Calu3 (cell line): ENCODE measurements at places on chromosomes 2 and 18.
A peak's percentile ranks its signal among the peaks of the same experiment; 100 is the strongest.

GRCh38 chr2:218710687-218711549 lies at the start of gene TTLL4:
TTLL4 (plus strand) TSS chr2:218710835; CDS start chr2:218737677, 26,842 bp downstream.
- peak; percentile 98 for DNase-seq

GRCh38 chr18:36871801-36872200 lies 42.9 kb downstream of the KIAA1328 start:
- DNase-seq: no peak

GRCh38 chr2:203993560-203993959 lies 57.0 kb downstream of the ICOS start:
- no peak for DNase-seq

GRCh38 chr2:12597610-12598009 lies 119.1 kb upstream of the TRIB2 start:
- DNase-seq: no peak

- no peak for DNase-seq
Observed at GRCh38 chr2:150625303-150625702, 137.8 kb upstream of the RND3 start.

DNA sequence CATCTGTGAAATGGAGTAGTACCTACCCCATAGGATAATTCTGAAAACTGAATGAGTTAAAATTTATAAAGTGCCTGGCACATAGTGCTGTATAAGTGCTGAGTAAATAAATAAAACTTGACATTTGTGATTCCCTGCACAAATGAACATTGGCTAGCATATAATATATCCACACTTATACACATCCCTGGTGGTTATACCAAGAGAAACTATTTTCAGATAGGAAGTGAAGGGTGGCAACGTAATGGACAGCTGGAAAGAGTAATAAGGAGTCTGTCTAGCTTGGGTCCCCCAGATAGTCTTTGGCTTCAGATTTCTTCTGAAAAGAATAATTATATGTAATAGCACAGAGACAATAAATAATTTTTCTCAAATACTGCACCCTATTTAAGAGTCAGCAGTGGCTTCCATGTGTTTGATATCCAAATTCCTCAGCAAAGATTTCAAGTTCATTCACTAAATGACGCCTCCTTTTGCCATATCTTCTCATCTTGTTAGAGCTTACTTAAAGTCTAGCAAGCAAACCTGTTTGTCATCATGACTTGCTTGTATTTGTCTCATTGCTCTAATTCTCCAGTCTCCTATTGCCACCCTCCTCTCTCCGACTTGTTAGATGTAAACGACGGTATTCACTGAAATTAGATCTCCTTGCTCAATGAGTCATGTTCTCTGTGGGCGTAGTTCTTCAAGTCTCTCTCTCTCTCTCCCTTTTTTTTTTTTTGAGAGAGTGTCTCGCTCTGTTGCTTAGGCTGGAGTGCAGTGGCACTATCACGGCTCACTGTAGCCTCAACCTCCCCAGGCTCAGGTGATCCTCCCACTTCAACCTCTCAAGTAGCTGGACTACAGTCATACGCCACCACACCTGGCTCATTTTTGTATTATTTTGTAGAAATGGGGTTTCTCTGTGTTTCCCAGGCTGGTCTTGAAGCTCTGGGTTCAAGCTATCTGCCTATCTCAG lies 8.7 kb upstream of the ADGRF3 start:
- DNase-seq: peak; percentile 44

GRCh38 chr2:197784956-197785941 lies at the start of gene BOLL:
BOLL (minus strand) TSS chr2:197785319; CDS start chr2:197781850, 3,469 bp downstream.
- DNase-seq: no peak

GRCh38 chr2:152613235-152613634 lies 104.0 kb downstream of the PRPF40A start:
- no peak for DNase-seq

DNA sequence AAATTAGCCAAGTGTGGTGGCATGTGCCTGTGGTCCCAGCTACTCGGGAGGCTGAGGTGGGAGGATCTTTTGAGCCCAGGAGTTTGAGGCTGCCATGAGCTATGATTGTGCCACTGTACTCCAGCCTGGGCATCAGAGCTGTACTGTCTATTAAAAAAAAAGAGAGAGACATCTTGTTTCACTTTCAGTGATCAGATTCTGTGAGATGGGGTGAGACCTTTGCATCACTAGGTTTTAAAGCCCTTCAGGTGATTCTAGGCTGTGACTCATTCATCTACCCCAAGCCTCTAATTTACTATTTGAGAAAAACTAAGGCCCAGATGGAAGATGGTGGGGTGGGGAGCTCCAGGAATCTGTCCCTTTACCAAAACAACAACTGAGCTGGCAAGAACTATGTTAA lies 7.1 kb downstream of the C2orf92 start:
- no peak for DNase-seq

DNA sequence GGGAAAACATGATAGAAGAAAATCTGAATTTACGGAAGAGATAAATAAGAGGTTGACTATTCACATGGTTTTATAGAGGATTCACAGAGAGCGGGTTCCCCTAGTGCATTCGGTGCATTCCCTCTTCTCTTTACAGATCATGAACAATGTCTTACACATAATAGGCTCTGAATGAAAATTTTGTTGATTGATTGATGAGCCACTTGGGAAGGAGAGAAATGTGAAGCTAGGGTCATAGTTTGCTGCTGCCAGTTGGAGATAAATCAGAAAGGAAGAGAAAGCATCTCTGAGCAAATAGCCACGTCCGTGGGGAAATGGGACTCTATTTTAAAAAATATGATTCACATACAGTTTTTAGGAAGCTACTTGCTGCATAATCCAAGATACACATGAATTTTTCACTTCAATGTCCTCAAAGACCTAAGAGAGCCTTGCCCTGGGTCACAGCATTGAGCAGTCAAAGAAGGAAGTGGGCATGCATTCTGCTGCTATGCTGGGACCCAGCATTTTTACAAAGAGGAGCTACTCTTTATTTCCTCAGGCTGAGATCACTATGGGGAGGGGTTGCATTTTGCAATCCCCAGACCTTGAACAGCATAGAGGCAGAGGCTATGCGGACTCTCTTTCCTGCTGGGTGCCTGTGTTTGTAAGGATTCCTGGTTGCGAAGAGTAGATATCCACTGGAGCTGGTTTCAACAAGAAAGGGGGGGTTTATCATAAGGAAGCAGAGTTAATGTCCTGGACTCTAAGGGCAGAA lies 395.3 kb downstream of the TSN start:
- no peak for DNase-seq

GRCh38 chr2:94995553-94996304 lies 29.8 kb upstream of the MAL start:
- no peak for DNase-seq

GRCh38 chr2:138779781-138780445 lies at the start of gene NXPH2:
NXPH2 (minus strand) TSS chr2:138780390; CDS start chr2:138780241, 149 bp downstream.
- DNase-seq: peak; percentile 24

DNA sequence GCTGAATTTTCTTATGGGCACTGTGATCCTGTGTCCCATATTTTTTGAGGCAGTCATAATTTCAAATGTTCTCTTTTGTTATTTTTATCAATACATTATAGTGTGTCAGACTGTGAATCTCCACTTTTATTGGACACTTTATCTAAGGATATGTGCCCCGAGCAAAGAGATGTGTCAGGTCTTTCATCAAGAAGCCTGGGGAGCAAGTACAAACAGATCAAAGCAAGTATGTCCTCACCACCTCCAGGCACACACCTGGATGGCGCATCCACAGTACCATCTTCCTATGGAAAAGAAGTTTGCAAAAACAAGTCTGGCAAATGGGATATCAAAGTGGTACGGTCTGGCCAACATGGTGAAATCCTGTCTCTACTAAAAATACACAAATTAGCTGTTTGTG lies 81.0 kb upstream of the ZNF236 start:
- no peak for DNase-seq

DNA sequence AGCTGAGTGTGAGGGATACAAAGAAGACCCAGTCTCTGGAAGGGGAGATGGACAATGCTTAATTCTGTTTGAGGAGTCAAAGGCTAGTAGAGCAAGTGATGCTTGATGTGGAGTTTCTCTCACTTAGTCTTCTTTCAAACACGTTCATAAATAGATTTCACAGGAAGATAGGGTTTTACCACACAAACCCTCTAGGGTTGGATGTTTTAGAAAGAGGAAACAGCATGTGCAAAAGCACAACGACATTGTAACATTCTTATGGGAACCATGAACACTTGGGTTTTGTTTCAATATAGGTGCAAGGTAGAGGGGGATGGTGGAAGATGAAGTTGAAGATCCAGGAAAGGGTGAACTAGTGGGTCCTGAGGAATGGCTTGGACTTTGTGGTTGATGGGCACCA lies 10.8 kb upstream of the EFEMP1 start:
- DNase-seq: no peak

DNA sequence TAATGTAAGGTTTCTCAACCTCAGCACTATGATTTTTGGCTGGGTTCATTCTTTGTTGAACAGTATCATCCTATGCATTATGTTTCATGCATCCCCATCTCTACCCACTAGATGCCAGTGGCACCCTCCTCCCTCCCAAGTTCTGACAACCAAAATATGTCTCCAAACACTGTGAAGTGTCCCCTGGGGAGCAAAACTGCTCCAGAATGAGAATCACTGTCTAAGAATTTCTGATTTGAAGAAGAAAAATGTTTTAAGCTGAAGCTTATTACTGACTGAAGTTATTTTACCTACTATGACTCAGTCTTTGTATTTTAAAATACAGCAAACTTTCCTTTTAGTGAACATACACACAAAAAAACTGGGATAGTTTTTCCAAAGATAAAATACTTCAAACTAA lies 3.4 kb downstream of the THADA start:
- DNase-seq: no peak

- peak; percentile 81 for DNase-seq
Observed at GRCh38 chr18:9673296-9674251, 34.5 kb upstream of the RAB31 start.
